Activated T-cell treated with anti-CD3 and anti-CD28 coated beads for 48 hours (primary cell): ENCODE measurements at places on chromosomes 4 and X.

GRCh38 chrX:46321676-46322075, 223.5 kb downstream of the ZNF674 start:
- no peak for DNase-seq

GRCh38 chr4:108146819-108147218, 21.9 kb downstream of the LEF1 start:
- DNase-seq: no peak

DNA sequence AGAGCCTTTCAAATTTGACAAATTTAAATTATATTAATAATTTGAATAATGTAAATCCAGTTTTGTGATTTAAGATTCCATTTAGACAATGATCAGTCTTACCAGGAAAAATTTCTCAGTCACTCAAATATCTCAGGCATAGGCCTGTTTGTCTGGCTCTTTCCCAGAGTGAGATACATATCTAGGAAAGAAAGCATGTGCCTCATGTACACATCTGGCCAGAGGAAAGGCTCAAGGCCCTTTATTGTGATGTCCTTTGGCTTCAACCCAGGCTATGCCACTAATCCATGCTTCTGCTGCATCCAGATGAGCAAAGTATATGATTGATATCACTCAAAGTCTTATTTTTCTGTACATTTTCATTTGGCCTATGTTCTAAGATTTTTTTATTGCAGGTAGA, 473.3 kb upstream of the ADGRL3 start:
- no peak for DNase-seq

DNA sequence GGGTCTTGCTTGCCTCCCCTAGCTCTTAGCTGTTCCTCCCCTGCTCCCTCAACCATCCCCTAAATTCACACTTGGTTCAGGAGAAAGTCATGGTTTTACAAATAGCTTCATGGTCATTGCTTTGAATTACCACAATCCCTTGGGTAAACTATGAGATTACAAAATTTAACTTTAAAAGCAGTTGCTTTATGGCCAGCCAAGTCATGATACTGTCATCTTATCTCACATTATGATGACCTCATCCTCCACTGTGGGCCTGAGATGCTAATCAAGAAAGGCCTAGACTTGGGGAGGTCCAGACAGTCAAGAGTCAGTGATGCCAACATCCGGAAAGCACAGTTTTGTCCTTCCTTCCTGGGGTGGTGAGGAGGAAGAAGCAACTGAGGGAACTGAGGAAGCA, 10.5 kb upstream of the FGF16 start:
- DNase-seq: no peak

- no peak for DNase-seq
Measured at GRCh38 chr4:153520801-153521329, 54.7 kb downstream of the TMEM131L start.

- no peak for DNase-seq
Measured at GRCh38 chr4:175371091-175371490, 441.0 kb downstream of the GPM6A start.

- no peak for DNase-seq
Measured at GRCh38 chrX:129744861-129745321, 6.1 kb downstream of the XPNPEP2 start.

DNA sequence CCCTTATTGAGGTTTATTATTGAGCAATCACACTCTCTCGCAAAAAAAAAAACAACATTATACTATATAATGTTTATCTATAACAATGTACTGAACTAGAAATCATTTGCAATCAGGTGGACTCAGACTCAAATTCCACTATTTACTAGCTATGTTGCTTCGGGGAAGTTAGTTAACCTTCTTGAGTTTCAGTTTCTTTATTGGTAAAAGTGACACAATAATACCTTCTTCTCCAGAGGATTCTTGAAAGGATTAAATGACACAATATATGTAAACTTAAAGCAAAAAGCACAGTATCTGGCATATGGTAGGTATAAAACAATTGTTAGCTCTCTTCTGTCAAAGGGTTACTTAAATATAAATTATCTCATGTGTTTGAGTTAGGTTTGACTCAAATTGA, 31.5 kb upstream of the HDAC8 start:
- DNase-seq: no peak
